ENCODE measurements at places on chromosomes 1 and 21.

DNA sequence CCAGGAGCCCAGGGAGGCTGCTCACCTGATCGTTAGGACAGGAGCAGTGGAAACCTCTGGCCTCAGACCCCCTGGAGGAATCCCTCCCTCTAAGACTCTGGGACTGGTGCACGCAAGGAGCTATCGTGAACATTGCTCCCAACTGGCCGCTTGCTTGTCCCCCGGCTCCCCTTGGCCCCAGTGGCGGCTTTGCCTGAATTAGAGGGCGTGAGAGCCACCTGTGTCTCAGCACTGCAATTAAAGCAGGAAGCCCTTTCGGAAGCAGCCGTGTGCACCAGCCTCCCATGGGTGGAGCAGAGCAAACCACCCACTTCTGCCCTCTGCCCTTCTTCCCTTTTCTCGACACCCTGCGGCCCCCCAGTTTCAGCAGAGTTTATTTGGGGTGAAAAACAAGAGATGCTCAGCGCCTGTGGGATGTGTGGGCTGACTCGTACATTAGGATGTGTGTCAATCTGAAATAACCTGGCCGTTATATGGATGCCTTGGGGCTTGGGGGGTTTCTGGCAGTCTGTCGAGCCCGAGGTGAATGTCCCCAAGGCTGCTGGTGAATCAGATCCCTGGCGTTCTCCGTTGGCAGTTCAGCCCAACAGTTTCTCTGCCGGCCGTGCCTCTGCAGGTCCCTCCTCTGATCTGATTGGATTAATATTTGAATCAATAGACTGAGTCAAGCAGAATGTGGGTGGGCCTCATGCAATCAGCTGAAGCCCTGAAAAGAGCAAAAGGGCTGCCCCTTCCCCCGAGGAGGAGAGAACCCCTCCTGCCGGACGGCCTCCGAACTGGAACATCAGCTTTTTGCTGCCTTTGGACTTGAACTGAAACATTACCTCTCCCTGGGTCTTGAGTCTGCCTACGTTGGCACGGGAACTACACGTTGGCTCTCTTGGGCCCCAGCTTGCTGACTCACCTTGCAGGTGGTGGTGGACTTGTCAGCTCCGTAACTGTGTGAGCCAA is 7.3 kb upstream of the UMODL1 start:
- no peak for DNase-seq

DNA sequence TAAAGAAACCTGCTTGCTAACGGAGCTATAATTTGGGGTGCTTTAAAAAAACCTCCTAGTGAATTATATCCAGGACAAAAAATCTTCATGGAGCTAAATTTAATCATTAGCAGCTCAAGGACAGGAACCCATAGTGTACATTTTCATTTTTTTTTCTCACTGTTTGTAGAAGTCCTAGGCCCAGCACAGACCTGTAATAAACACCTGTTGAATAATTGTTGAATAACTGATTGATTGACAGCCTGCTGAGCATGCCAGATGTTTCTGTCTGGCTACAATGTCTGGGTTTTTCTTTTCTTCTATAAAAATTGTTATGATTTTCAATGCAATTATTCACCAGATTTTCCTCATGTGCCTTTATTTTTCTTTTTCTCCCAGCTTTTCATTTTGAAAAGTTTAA is 10.9 kb upstream of the GALNT2 start:
- DNase-seq: no peak

GRCh38 chr21:42414928-42415769 is 11.4 kb downstream of the UBASH3A start:
- DNase-seq: no peak

DNA sequence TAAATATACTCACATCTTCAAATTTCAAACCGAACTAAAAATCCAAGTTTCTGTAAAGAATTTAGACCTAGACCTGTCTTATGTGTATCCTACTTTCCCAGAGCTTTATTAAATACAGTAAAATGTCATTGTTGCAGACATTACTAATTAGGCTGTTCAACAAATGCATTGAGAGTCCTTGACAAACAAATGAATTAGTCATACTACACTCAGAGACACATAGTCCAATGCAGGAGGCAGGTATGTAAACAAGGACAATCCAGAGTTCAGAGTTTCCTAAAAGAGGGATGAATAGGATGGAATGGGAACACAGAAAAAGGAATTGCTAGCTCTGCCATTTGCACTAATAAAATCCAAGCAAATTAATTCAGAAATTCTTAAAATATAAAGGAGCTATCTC is 1.6 kb upstream of the EGLN1 start:
- DNase-seq: no peak

GRCh38 chr1:198363625-198364151 is 176.8 kb downstream of the ATP6V1G3 start:
- no peak for DNase-seq
